ENCODE measurements at places on chromosomes 3 and 15. TPM values are rescaled to one million over a fixed set of nuclear protein-coding genes. Genes with fewer than 3 reads are reported as not detected.

DNA sequence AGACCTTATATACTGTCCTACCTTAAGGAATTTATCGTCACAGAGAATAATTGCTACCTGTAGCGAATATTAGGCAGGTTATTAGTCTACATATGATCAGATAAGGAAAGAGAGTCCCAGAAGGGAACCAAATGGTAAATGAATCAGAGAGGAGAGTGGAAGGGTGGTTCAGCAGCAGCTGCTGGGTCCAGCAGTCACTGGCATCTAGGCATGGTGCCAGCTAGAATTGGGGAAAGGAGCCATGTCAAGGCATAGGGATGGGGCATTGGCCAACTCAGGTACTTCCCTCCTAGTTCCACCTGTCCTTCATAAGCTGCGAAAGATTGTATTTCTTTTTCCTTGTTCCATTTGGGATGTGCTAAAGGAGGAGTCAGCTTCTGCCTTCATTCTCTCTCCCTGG lies 23.4 kb downstream of the HACD3 start:
- DNase-seq: no peak

GRCh38 chr3:47850564-47851410 lies 47.8 kb downstream of the DHX30 start:
- peak; percentile 88 for DNase-seq

The NTRK3 gene
- total RNA-seq: 0.72 TPM

- no peak for DNase-seq
Observed at GRCh38 chr3:68142441-68142840, 488.0 kb upstream of the SUCLG2 start.

- no peak for DNase-seq
Observed at GRCh38 chr3:150059241-150059640, 88.5 kb upstream of the PFN2 start.

DNA sequence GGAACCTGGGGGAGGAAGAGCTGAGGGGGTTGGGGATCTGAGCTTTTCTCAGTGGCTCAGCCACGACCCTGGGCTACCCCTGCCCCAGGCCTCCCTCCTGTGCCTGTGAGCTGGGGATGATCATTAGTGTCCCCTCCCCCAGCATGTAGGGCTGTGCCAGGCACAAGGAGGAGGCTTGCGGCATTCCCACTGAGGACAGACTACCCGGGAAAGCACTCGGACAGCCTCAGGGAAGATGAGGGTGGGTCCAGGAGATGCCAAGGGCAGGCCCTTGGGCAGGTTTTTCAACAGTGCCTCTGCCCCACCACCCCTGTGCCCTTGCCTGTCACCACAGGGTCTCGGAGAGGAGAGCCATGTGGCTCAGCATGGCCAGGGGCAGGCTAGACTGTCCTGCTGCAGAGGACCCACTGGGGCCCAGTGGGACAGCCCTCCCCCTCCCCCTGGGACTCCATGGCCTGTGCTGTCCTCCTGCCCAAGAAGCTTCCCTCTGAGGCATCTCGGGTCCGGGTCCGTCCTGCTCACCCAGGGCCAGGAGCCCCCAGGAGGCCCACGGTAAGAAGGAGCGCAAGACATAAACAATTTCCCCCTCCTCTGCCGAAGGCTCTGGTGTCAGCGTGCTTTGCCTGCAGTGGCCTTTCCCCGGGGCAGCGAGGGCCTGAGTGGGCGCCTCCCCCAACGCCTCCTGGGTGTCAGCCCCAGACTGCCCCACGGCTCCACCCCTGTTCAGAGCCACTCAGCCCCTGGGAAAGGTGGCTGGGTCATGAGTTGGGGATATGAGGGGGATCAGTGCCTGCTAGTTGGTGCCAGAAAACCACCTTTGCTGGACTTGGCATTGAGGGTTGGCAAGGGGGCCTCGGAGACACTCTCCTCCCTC lies 192.5 kb downstream of the GOLGA6L6 start:
- peak; percentile 90 for DNase-seq

DNA sequence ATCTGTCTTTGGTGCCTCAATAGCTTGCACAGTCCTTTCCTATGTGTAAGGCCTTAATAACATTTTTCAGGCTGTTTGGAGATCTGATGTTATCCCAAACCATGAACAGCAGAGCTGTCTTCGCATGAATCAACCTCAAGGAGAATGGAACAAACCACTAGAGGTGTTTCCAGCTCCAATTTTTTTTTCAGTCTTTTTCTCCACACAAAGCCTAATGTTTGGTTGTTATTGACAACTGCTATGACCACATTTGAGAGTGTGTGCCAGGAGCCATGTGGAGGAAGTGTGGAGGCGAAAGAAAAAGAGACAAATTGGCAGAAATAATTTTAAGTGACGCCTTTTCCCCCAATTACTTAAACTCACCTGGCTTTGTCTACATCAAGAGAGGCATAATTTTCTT lies 38.7 kb downstream of the RTP4 start:
- DNase-seq: no peak

DNA sequence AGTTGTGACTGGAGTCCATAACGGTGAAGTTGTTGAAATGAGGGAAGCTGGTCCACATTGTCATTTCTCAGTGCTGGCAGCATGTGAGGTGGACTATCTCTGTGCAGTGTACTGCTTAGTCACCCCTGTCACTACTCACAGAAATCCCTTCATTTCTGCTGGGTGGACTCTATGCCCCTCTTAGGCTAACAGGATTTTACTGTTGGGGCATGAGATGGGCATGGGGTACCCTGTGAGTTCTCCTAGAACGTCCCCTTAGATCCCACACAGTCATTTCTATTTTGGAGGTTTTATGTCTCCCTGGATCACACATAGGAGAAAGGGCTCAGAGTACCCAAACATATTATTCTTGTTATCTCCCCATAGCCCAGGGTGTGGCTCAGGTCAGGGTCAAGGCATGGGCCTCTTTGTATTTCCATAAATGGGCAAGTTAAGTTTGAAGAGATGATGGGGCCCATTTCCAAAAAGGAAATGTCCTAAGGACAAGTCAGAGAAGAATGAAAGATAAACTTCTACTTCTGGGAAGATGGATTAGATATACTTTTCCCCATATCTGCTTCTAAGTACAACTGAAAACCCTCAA lies 15.2 kb downstream of the P2RY1 start:
- no peak for DNase-seq

The OXTR gene
- total RNA-seq: 6.2 TPM

The PYGO1 gene
- 18.0 TPM for total RNA-seq

DNA sequence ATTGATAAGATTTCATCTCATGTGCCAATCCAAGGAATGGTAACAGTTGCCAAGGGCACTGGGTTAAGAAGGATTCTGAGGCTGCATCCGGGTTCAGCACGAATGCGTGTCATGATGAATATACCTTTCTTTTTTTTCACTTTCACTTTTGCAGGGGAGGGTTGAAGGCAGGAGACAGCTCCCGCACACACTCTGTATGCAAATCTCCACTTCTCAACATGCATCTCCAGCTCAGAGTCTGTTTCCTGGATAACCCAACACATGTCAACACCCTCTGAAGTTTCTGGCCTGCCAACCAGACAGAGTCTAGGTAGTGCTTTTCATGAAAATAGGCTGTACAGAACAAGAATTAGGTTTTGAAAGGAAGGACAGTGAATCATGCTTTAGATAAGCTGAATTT lies 21.6 kb downstream of the B4GALT4 start:
- no peak for DNase-seq

GRCh38 chr3:178841011-178841410 lies 230.6 kb downstream of the ZMAT3 start:
- no peak for DNase-seq

DNA sequence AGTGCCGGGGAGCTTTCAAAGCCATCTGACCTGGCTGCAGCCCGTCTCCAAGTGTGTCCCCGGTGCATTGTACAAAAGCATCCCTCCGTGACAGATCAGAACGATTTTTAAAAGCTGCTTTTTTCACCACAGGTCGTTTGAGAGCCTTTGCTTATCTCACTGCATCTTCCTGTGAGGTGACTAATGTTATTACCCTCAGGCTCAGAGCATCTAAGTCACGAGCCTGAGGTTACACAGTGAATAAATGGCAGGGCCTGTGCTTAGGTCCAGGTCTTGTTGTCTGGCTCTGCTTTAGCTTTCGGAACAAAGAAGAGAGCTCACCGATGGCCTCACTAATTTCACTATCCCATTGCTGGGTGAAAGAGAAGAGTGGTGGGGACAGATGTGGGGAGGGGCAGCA lies 83.3 kb downstream of the SEC22A start:
- no peak for DNase-seq

DNA sequence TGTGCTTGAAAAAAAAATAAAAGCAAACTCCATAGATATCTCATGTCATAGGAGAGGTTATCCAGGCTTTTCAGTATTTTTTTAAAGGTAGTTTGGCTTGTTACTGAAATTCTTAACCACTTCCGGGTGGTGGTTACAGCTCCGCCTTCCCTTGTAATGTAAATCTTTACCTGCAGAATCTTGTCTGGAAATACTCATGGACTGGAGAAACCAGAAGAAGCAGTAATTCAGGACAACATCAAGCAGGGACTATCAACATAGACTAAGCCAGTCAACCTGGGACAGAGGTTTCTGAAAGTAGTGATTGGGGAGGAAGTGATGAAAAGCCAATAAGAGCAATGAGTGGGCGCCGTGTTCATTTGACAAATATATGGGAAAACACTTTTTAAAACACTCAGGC lies 78.9 kb upstream of the SKOR1 start:
- DNase-seq: peak; percentile 18

DNA sequence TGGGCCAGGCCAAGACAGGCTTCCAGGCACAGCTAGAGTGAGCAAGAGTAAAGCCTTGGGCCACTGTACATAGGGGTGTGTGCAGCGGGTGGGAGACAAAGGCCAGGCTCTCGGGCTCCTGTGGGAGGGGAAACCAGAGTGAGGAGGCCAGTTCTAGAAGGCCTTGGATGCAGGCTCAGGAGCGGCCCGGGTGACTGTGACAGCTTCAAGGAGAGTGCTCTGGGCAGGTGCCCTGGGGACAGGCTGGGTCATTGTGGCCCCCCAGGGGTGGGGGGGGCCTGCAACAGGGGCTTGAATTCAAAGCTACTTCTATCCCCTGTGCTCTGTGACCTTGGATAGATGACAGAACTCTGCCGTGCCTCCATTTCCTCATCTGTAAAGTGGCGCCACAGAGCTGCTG lies 109.2 kb downstream of the DNAJB8 start:
- DNase-seq: no peak

- DNase-seq: no peak
Observed at GRCh38 chr3:122406198-122406597, 9.7 kb downstream of the WDR5B start.

GRCh38 chr15:62833646-62834045 lies 208.9 kb upstream of the TPM1 start:
- no peak for DNase-seq

The CTXND1 gene
- not detected for total RNA-seq

The SEMA6D gene
- total RNA-seq: 16.2 TPM

GRCh38 chr3:50516440-50516871 lies 13.0 kb upstream of the CACNA2D2 start:
- no peak for DNase-seq

The CLDN18 gene
- not detected for total RNA-seq
